ENCODE measurements at places on chromosomes 5 and 9.

- DNase-seq, result no peak
These were observed 122.4 kb downstream of the MVB12B start for GRCh38 chr9:126448865-126449577.

DNA sequence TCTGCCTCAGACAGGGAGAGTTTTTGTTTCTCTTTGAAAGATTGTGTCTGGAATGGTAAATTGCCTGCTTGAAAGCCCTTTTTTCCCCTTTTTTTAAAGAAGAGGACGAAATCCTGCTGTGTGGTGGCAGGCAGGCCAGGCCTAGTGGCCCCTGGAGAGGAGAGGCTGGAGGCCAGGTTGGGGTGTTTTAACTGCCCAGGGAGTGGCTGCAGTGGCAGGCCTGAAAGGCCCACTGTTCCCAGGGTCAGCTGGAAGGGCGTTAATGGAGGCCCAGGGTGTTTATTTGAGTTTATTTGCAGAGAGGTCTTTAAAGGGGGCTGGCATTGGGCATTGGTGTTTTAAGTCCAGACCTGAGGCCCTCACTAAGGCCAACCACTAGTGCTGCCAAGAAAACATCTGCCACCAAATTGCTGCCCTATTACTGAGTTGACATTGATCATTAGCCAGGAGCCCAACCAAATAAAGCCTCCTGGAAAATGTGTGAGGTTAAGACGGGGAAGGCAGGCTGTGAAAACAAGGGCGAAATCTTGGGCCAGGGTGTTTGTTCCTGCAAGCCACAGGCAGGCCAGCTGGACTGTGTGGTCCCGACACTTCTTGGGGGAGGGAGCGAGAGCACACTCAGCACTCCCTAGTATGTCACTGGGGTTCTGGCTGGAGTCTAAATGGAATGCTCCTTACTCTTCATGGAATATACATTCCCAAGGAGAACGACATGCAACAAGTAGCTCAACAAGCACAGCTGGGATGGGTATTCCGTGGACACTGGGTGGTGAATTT is 5.0 kb downstream of the JADE2 start:
- no peak for DNase-seq

DNA sequence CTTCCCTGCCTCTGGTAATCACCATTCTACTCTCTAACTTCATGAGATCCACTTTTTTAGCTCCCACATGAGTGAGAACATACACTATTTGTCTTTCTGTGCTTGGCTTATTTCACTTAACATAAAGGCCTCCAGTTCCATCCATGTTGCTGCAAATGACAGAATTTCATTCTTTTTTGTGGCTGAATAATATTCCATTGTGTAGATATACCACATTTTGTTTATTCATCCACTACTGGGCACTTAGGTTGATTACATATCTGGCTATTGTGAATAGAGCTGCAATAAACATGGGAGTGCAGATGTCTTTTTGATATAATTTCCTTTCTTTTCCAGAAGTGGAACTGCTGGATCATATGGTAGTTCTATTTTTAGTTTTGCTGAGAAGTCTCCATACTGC is 28.7 kb downstream of the SHOC1 start:
- DNase-seq, result no peak

- DNase-seq, result no peak
These were observed 481.3 kb downstream of the ZSWIM6 start for GRCh38 chr5:61813361-61813760.

DNA sequence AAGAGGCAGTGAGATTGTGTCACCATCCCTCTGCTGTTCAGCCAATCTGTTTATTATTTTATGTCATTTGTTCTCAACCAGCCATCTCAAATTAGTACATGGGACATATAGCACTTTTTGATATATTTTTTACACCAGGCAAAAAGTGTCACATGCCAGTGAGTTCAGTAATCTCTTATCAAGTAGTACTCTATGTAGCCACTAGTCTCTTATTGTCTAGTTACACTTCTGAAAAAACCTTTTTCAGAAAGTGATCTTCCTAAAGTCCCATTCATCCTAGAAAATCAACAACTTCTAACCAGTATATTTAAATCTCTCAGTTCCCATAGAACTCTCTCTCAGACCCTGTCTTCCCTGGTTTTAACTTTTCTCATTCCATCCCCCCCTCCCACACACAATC is 321.6 kb downstream of the FBXL17 start:
- DNase-seq, result no peak

- DNase-seq, result no peak
These were observed 3.7 kb upstream of the ENTPD2 start for GRCh38 chr9:137057545-137057944.

DNA sequence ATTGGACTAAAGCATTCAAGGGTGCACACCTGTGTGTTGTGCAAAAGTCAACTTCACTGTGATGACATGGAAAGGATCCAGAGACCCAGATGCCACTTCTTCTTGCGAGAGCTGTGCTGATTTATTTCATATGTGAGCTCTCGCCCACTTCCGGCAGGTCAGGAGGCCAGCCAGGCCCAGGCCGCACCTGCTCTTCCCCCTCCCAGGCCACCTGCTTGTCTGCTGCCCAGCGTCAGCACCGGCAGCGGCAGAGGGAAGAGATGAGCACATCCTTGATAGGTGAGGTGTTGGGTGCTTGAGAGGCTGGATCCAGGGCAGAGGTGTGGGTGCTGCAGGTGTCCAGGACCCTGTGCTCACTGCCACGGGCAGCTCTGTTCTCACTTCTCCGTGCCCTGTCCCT is 242.9 kb downstream of the FANCC start:
- no peak for DNase-seq

GRCh38 chr5:116785106-116785505 is 210.5 kb upstream of the SEMA6A start:
- no peak for DNase-seq

DNA sequence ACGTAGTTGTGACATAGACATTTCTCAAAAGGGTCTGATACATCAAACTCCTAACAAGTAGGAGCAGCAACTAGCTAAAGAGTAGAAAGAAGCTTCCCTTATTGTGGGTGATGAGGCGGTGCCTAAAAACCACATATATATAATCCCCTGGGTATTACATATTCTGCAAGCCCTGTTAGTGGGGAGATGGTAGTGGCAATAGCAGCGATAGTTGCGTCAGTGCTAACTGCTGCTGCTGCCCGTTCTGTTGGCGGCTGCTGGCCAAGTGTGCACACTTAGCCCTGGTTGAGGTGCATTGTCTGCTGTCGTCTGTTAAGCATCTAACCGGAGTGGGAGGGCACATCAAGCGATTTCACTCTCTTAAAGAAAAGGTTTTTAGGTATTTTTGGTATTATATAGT is 35.8 kb downstream of the VLDLR start:
- DNase-seq, result no peak

DNA sequence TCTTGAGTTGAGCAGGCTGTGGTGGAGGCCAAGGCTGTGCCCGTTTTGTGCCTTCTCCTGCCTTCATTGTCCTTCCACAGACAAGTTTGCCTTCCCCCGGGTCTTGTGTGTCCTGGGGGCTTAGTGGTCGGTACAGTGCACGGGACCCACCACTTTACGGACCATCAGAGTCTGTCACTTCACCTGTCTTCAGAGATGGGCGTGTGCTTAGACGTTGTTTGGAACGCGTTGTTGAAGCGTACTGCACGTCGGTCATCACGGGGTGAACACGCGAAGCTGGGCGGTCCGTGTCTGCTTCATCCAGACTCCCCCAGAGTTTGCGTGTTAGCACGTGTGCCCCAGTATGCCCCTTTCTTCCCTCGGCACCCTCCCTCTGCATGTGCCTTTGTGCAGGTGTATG is 24.8 kb downstream of the CEP72 start:
- DNase-seq, result no peak

DNA sequence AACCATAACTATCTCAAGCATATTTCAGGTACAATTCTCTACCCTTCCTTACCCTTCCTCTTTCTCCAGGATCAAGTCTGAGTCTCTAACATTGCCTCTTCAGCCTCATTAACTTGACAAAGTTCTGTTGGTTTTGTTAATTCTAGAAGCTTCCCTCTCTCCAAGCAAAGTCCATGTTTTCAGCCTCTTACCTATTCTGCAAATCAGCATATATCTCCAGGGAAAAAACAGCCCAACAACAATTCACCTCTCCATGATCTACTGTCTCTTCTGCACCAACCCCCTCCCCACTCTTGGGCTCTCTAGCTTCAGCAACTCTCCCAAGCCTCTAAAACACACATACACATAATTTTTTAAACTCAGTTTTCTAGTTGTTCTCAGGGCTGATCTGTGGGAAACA is 72.2 kb downstream of the LIX1 start:
- no peak for DNase-seq

GRCh38 chr5:169670769-169671525 is 33.9 kb downstream of the DOCK2 start:
- no peak for DNase-seq

- DNase-seq, result no peak
These were observed 453.8 kb upstream of the ZNF608 start for GRCh38 chr5:125199968-125200865.

DNA sequence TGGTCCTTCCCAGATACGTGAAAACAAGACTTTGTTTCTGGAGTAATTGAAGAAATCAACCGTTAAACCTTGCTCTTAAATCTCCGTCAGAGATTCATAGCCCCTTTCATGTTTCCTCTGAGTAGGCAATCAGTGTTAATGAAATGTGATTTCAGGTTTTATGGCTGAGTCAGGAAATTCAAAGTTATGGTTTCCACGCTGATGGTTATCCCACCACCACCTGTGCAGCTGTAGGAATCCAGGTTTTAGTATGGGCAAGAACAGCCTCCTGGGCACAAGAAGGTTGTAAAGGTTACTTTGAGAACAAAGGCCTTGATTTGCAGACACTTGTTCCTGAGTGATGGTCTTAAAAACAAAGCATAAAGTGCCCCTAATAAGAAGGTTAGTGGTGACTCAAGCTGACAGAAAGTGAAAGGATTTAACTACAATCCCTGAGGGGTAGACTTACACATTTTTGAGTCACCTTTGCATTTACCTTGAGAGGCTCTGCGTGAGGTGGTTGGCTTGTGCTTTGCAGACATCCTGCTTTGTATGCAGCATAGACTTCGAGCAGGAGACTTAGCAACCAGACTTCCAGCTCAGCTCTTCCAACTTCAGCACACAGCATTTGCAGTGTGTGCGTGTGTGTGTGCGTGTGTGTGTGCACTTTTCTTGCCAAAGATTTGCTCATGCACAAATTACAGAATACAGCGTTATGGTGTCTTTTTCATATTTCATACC is 159.6 kb downstream of the TLE4 start:
- no peak for DNase-seq

GRCh38 chr5:163622799-163623198 is 117.4 kb downstream of the MAT2B start:
- no peak for DNase-seq

- DNase-seq, result no peak
These were observed 219.8 kb downstream of the SLIT3 start for GRCh38 chr5:169081000-169081724.

GRCh38 chr5:40397091-40397490 is 282.6 kb upstream of the PTGER4 start:
- DNase-seq, result no peak

- no peak for DNase-seq
These were observed 529.2 kb downstream of the EBF1 start for GRCh38 chr5:158570502-158570901.

DNA sequence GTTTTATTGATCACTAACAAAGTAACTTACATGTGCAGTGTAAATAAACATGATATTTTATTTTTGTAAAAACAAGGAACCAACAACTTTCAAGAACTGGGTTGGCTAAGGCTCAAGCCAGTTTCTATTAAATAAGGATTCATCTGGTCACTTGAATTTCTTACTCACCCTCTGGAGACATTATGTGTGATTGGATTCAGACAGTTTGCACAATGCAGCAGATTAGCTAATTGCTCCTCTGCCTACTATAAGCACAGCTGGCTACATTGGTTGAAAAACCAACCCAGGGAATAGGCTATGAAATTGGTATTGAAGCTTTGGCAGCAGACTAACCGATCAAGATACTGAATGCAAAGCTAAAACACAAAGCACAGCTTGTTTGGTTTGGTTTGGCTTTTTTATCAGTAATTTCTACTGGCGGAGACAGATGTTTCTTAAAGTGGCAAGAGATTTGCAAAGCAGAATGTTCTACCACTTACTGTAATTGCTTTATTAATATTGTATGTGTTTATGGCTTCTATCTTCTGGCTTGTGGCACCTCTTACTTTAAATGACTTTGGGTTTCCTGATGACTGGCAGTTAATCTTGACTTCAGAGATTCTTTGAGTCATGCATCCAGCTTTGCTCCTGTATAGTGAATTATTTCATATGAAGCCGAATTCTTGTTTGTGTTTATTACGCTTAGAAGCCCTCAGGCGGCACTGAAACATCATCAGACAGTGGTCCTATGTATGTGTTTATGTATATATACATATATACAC is 231.5 kb downstream of the MPDZ start:
- no peak for DNase-seq

GRCh38 chr5:36393656-36394428 is 92.1 kb upstream of the RANBP3L start:
- DNase-seq, result no peak

- DNase-seq, result no peak
These were observed 24.2 kb downstream of the AGXT2 start for GRCh38 chr5:35023391-35024178.

DNA sequence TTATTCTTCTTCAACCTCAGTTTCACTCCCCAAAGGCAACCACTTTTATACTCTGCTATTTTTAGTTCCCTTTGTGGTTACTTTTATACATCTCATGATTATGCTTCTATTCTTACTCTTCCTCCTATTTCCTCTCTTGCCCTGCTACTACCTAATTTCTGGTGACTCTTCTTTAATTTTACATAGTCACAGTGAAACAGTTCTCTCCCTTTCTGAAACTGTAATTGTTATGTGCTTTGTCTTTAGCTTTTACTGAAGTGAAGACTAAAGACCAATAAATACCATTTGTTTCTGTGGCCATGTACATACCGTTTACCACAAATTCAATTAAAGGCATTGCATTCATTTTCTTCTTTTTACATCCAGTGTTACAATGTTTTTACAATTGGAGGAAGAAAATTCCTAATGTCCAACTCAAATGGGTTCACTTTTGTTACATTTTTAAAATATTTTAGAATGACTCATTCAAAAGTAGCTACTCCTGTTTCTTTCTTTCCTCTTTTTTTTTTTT is 410.6 kb downstream of the PSAT1 start:
- DNase-seq, result no peak

GRCh38 chr9:110066929-110067716 is 140.8 kb downstream of the C9orf152 start:
- DNase-seq, result no peak

GRCh38 chr5:133801955-133802751 is 166.3 kb downstream of the C5orf15 start:
- no peak for DNase-seq

DNA sequence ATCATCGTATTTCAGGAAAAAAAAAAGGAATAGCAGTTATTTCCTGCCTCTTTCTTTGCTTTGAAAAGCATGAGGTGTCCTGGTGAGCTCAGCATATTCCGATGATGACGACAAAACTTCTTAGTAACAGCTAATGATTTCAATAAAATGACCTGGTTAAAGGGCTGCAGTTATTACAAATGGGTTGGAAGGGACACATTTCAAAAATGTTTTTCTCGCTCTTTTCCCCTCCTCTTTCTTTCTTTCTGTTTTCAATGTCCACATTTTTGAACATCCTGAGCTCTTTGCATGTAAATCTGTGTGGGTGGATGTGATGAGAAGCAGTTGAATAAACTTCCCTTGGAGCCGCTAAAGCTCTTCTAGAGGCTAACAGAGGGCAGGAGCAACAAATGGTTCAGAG is 186.8 kb upstream of the SLC27A6 start:
- no peak for DNase-seq

- no peak for DNase-seq
These were observed 311.2 kb downstream of the TRIM32 start for GRCh38 chr9:116998305-116998704.

GRCh38 chr9:37918665-37919170 is 14.8 kb upstream of the SLC25A51 start:
- no peak for DNase-seq

GRCh38 chr9:18421391-18421790 is 52.6 kb upstream of the ADAMTSL1 start:
- DNase-seq, result no peak

Data from stimulated activated CD4-positive, alpha-beta T cell treated with anti-CD3 and anti-CD28 coated beads, Interleukin-12 subunit alpha, Interleukin-12 subunit beta, amount 100 ng/mL, for 4 hours (primary cell).